ENCODE measurements at places on chromosomes 5 and 9.
A peak's percentile ranks its signal among the peaks of the same experiment; 100 is the strongest.

DNA sequence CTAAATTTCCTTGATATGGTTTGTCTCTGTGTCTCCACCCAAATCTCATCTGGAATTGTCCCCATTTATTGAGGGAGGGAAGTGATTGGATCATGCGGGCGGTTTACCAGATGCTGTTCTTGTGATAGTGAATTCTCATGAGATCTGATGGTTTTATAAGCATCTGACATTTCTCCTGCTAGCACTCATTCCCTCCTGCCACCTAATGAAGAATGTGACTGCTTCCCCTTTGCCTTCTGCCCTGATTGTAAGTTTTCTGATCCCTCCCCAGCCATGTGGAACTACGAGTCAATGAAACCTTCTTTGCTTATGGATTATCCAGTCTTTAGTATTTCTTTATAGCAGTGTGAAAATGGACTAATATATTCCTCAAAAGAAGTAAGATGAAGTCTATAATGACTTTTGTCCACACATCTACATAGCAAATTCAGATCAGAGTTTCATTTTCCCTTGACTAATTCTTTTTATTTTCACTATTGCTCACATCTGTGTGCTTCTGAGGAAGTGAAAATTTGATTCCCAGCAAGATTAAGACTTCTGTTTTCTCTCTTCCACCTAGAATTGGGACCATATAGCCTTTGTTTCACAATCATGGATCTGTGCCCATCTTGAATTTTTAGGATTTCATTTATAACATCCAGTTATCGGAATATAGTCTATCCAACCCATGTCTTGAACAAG is 393.5 kb downstream of the DMAC1 start:
- no peak for DNase-seq

DNA sequence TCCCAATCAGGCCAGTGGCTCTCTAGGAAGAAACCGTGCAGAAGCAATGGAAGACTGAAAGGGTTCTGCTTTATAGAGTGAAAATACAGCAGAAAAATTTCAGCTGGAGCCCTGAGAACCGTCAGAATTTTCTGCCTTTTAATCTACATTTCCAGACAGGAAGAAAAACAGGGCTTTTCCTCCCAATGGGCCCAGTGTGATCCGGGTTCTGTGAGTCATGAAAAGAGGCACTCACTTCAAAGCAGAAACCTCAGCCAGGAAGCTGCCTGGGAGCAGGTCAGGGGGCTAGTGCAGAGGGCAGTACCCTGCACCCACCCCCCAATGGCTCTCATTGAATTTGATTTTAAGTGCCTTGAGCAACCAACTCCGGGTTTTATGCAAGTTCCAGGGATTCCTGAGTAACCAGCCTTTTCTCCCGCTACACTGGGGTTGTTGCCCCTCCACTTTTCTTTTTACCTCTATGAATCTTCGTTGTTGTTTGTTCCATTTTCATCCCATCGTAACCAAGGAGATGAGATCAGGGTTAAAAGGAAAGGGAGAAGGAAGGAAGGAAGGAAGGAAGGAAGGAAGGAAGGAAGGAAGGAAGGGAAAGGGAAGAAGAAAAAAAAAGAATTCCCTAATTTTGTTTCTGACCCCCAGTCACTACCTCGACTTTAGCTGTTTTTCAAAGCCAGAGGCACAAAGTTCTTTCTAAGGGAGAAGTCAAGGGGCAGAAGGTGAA is 1.3 kb downstream of the BARHL1 start:
- DNase-seq: no peak

DNA sequence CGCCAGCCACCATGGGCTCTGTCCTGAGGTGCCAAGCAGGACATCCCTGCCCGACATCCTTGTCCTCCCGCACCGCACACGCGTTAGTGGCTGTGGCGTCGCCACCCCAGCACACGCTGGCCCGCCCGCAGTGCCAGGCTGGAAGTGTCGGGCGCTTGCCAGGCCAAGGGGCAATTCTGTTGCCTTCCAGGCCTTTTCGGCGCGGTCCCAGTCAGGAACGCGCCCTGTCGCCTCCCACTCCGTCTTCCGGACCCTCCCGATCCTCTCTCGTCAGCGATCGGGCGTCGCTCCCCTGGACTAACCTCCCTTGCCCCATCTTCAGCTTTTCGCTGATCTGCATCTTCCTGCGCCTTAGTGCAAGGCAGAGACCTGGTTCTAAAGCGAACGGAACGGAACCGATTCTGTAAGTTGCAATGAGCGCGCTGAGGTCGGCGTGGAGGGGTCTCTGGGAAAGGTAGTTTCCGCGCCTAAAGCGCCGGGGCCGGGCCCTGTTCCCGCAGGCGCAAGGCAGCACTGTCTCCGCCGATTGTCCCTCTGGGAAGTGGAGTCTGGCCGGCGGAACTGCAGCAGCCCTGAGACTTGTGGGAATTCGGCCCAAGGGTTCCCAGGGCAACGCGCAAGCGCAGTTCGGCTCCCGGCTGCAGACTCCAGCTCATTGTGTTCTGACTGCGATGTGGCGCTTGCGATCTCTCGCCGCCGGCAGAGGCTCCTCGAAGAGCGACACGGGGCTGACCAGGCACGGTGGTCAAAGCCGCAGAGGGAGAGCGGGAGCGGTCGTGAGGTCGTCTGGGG is at the start of gene ZNF454:
Gene ZNF454 (plus strand): TSS at position 630 of the 792 bp plus-strand sequence. CDS start 1,594 bp downstream, outside the sequence.
- no peak for DNase-seq

DNA sequence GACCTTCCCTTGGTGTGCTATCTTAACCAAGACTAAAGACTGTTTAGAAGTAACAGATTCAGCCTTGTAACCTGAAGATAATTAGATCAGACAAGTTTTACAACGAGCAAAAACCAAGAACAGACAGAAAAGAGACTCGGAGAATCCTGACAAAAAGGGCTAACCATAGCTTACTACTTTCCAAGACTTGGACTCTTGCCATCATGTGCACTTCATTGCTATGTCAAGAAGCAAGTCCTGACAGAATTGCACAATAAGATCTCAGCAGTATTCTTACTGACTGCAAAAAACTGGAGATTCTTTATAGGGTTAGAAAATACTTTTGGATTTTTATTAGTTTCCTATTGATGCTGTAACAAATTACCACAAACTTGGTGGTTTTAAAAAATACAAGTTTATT is 1539.0 kb upstream of the NUDT12 start:
- no peak for DNase-seq

- DNase-seq: no peak
Measured at GRCh38 chr9:70108181-70108580, 64.5 kb downstream of the MAMDC2 start.

DNA sequence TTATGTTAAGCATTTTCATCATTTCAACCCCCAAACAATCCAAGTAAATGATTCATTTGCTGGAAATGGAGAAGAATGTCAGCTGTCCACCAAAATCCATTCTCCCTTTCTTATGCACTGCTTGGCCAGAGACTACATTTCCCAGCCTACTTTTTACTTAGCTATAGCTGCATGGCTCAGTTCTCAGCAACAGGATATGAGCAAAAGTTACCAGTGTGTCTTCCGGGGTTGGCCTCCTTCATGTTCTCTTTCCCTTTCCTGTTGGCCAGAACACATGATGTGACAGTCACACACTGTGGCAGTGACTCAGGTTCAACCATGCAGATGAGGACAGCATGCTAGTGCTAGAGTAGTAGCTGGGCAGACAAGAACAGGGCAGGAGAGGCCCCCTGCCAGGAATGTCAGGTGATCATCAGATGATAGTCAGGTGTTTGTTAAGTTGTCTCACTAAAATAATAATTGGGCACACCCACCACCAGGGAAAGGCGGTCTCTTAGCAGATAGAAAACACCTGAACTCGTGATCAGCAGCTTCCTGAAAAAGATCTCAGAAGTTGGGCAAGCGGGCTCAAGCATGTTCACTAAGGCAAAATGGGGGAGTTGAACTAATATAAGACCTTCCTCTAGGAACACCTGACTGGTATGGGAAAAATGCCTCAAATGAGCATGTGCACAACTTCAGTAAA is 12.2 kb downstream of the GPR150 start:
- peak; percentile 44 for DNase-seq

DNA sequence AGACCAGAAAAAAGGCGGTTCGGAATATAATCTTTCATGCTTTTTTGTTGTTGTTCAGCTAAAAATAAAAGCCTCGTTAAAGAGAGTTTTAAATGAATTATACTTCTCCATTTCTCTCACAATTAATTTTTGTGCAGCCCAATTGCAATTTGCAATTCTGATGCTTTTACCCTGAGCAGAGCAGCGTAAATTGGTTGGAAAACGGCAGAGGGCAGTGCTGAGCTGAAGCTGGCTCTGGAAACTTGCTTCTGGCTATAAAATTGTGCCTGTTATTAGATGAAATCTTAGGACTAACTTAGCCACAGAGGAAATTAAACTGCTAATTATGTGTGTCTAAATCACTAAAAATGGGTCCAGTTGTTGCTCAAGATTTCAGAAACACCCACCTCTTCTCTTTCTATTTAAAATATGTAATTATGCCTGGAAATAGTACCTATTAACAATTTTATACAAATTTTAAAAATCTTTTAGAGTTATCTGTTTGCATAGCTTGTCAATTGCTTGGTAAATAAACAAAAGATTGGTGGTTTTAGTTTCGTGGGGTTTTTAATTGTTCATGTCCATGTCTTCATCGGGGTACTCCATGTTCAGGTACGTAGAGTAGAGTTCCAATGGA is 441.8 kb upstream of the TLE4 start:
- DNase-seq: no peak

- no peak for DNase-seq
Measured at GRCh38 chr9:108703429-108703828, 152.4 kb downstream of the ACTL7B start.

- DNase-seq: no peak
Measured at GRCh38 chr9:122695696-122696095, 20.8 kb downstream of the OR1L3 start.

- no peak for DNase-seq
Measured at GRCh38 chr5:103674739-103675138, 112.2 kb upstream of the NUDT12 start.

GRCh38 chr9:79043916-79044315 is 527.8 kb upstream of the TLE4 start:
- no peak for DNase-seq

- no peak for DNase-seq
Measured at GRCh38 chr5:96772111-96772510, 35.6 kb downstream of the ERAP1 start.

- DNase-seq: no peak
Measured at GRCh38 chr5:56326116-56326515, 93.0 kb upstream of the ANKRD55 start.

GRCh38 chr9:621201-621855 is 220.2 kb upstream of the DMRT1 start:
- DNase-seq: no peak

- no peak for DNase-seq
Measured at GRCh38 chr5:149215478-149216090, 56.1 kb upstream of the AFAP1L1 start.

DNA sequence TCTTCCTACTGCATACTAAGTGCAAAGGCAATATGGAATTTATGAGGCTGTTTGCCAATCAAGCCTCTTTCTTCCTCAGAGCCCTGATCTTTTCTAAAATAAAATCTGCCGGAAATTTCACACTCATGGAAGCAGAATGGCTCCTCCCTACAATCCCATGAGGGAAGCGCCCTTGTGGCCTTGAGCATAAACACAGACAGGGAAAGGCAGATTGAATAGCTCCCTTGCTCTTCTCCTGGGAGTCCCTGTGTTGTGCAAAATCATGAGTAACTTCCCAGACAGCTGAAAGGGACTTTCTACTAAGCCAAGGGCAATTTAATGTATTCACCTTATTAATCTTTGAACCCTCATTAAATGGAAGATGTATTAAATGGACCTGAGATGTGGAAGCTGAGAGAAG is 226.1 kb upstream of the PIK3R1 start:
- no peak for DNase-seq

- DNase-seq: no peak
Measured at GRCh38 chr5:131406975-131407638, 143.3 kb downstream of the CDC42SE2 start.

GRCh38 chr9:6827439-6828145 is 69.8 kb downstream of the KDM4C start:
- DNase-seq: no peak

DNA sequence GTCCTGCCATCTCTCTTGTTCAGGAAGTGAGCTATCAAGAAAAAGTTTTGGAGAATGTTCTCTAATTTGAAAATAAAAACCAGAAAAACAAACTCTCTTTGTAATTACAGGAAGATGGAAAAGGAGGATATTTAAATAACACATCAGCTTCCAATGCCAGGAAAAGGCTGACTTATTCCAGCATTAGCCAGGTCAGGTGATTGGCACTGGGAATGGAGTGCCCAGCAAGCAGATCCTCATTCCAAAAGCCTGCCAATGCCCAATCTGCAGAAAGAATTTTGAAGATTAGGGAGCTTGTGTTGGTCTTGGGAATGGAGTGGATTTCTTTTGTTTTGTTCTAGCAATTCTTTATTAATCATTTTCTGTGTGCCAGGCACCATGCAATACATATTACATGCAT is 196.6 kb downstream of the SNCAIP start:
- no peak for DNase-seq

DNA sequence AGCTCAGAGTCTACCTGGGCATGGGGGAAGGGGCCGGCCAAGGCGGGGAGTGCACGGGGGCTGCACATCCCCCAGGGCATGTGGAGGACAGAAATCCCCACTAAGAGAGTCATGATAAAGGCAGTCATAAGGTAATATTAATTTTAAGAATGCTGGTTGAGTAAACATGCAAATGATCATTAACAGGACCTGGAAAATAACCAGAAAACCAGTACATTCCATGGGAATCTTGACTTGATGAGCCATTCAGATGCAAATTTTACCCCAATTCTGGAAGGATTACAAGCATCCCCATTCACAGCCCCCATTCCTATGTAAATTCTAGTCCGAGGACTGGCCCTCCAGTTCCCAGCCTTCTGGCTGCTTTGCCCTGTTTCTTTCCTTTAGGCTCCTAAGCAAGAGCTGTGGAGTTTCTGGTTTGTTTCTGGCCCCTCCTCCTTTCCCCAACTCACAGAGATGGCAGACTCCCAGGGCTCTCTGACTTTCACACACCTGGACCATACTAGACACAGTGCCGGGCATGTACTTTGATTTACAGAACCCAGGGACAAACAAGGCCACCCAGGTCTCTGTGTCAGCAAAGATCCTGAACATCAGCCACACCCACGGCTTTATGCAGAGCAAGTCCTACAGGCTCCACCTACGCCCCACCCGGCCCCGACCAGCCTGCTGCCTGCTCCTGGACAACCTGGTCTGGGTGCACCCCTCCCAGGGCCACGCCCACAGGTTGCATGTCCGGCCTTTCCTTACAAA is 62.7 kb downstream of the SEMA4D start:
- DNase-seq: no peak

DNA sequence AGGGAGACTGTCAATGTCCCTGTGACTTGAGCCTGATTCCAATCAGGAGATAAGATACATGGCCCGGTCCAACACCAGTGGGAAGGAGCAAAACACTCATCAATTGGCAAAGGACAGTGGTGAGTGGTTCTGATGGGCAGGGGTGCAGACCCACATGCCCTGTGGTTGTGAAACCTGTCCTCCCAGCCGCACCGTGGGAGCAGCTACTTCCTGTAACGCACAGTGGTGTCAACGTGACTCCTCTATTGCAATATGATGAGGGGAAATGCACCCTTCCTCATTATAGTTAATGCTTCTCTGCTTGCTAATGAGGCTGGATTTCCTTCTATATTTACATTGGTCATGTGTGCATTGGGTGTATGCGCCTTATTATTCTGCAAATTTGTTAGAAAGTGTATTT is 223.0 kb downstream of the IRX1 start:
- DNase-seq: no peak
